Stimulated activated CD4-positive, alpha-beta T cell treated with anti-CD3 and anti-CD28 coated beads, Interleukin-1b, Interleukin-23, amount 100 ng/mL, for 1 hour (primary cell): ENCODE measurements at places on chromosomes 6 and 20.
A peak's percentile ranks its signal among the peaks of the same experiment; 100 is the strongest.

DNA sequence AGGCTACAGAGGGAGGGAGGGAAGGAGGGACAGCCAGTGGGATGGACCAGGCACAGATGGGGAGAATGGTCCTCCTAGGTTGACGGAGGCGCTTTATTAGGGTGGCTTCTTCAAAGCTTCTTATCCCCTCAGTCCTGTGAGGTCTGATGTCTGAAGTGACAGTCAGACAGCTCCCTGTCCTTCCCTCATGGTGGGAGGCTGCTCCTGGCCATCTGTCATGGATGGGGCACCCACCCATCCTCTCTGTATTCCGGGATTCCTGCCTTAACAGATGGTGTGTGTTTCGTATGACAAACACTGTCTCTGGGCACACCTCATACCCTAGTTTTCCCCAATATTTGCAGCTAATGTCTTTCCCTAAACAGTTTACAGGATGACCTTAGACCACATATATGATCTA is 7.9 kb downstream of the RIN2 start:
- no peak for DNase-seq

DNA sequence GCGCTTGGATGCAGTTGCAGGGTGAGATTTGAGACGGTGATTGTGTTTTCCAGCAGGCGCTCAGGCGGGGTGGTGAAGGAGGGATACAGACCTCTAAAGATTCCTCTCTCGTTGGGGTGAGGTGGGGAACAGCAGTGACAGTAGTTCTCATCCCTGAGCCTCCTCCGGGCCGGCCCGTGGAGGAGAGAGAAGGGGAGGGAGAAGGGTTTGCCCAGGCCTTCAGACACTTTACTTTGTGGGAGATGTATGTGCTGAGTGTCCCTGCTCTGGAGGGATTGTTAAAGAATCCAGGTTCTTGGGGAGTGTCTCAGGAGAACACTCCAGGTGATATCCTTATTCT is 41.0 kb downstream of the PSMB9 start:
- DNase-seq = no peak

DNA sequence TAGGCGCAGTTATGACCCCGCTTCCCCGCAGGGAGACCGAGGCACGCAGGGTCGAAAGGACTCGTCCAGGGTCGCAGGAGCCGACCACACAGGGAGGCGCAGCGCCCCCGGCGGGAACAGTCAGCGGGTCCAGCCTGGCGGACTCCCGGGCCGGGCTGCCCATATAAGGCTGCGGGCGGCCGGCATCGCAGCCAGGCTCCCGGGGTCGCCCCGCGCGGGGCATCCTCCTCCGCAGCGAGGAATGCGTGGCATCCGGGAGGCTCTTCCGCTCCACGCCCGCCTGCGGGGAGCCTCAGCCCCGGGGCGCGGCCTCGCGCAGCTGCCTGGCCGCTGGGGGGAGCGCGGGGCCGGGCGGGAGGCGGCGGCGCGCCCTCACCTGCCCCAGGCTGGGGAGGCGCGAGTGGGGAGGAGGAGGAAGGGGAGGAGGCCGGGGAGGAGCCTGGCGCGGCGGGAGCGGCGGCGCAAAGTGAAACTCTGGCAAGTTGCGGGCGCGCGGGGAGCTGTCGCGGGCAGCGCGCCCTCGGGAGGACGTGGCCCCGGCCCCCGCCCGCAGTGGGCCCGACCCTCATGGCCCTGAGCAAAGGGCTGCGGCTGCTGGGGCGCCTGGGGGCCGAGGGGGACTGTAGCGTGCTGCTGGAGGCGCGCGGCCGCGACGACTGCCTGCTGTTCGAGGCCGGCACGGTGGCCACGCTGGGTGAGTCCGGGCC is at the start of gene SYNJ2:
Gene SYNJ2, plus strand, starts transcription at position 469 of the 707 bp plus-strand sequence. Its CDS starts 99 bp downstream, at position 568.
- DNase-seq = peak; percentile 68

DNA sequence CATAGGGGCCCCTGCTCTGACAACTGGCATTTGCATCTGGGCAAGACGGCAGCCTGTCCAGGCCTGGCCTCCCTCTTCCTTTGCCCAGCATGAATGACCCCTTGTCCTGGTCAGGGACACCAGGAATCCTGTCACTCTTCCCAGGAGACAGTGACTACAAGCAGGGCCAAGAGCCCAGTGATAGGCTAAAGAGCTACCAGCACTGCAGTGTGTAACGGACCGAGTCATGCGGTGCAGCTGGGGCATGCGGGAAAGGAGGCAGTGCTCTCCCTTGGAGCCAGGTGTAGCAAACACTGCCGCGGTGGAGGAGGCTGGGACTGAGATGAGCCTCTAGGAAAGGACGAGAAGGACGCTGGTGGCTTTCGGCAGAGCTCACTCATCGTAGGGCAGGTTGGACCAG is 38.7 kb upstream of the DSP start:
- no peak for DNase-seq

- DNase-seq = no peak
Measured at GRCh38 chr20:10490706-10491105, 55.6 kb downstream of the SLX4IP start.

DNA sequence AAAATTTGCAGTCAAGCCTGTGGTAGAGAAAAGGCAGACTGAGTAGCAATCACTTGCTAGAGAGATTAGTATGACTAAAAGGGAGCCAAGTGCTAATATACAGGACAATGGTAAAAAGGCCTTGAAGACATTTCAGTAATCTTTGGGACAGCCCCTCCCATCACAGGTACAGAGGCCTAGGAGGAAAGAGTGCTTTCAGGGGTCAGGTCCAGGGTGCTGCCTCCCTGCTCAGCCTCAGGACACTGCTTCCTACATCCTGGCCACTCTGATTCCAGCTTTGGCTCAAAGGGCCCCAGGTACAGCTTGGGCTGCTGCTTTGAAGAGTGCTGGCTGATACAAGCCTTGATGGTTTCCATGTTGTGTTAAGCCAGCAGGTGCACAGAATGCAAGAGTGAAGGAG is 543.5 kb downstream of the MMUT start:
- DNase-seq = no peak

- DNase-seq = no peak
Measured at GRCh38 chr6:92023410-92023966, 1395.9 kb downstream of the EPHA7 start.
